ENCODE measurements at places on chromosomes 6 and 20.

- DNase-seq: no peak
These were observed 37.4 kb upstream of the HCRTR2 start for GRCh38 chr6:55136916-55137315.

- DNase-seq: no peak
These were observed 13.8 kb upstream of the SDHAF4 start for GRCh38 chr6:70552974-70553373.

- no peak for DNase-seq
These were observed 192.5 kb upstream of the ZFP64 start for GRCh38 chr20:52383995-52384621.

- DNase-seq: no peak
These were observed 62.5 kb downstream of the CEBPB start for GRCh38 chr20:50253101-50253500.

DNA sequence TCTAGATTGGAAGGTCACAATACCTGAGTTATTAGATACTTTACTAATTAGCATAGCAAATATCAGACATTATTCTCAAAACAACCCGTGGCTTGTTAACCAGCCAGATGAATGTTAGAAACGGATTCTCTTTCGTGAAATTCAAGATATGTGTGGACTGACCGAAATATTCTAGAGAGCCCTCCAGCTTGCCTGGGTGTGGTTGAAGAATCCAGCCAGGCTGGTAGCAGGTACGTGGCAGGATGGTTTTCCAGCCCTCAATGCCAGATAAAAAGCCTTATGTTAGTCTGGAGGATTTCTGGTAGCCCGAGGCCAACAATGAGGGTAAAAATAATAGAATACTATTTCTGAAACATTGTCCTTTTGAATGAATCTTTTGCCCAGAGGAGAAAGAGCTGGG, 19.3 kb downstream of the ECT2L start:
- no peak for DNase-seq

DNA sequence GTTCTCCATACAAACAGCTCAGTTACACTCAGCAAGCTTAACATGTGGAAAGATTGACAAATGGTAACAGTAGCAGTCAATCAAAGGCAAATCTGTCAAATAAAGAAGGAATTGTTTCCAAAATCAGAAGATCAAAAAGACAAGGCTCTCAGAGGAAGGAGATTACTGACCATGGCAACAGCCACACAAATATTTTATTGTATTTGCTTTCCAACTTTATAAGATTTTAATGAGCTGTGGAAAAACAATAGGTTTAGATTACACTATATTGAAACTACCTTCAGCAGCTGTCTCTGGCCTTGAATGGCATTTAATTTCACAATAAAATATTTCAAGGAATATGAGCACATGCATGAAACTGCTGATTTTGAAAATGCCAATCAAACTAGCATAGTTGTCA, 1143.9 kb upstream of the GJE1 start:
- DNase-seq: peak; percentile 75

Data from LHCN-M2 (cell line).